Left ventricle myocardium superior (tissue), 1 donor: ENCODE measurements at places on chromosomes 11 and 22. TPM values are rescaled to one million over a fixed set of nuclear protein-coding genes. Genes with fewer than 3 reads are reported as not detected.

Gene OR56A1
- not detected for total RNA-seq

Gene APOBEC3B
- 0.55 TPM for total RNA-seq

Gene SCN2B
- 19.6 TPM for total RNA-seq

Gene LRRN4CL
- 3.4 TPM for total RNA-seq

Gene AIFM3
- 0.52 TPM for total RNA-seq

Gene OR8A1
- total RNA-seq, result not detected

Gene ANAPC15
- 51.7 TPM for total RNA-seq

Gene HEPN1
- not detected for total RNA-seq

Gene KRTAP5-11
- total RNA-seq, result not detected

Gene GVQW3
- total RNA-seq, result 2.3 TPM

Gene ANO9
- total RNA-seq, result 1.3 TPM

Gene ZNF214
- 0.84 TPM for total RNA-seq

Gene BET1L
- total RNA-seq, result 24.0 TPM

Gene P4HA3
- 0.17 TPM for total RNA-seq

Gene CD3D
- 1.6 TPM for total RNA-seq

Gene SLC22A8
- total RNA-seq, result not detected

Gene OPCML
- 0.37 TPM for total RNA-seq

Gene RELT
- total RNA-seq, result 1.8 TPM

Gene EMID1
- total RNA-seq, result 0.40 TPM

Gene TMEM123
- 75.9 TPM for total RNA-seq

Gene BEST1
- 1.1 TPM for total RNA-seq

Gene OR8J3
- not detected for total RNA-seq

Gene C11orf54
- total RNA-seq, result 36.4 TPM

Gene BCO2
- 137 TPM for total RNA-seq

Gene MIOX
- total RNA-seq, result not detected

Gene XKR3
- total RNA-seq, result not detected

Gene TMEM45B
- 0.10 TPM for total RNA-seq

Gene BTG4
- total RNA-seq, result not detected

Gene ADAMTS15
- total RNA-seq, result 34.4 TPM

Gene ACR
- not detected for total RNA-seq

Gene STK33
- total RNA-seq, result 22.4 TPM

Gene DNAJB7
- total RNA-seq, result not detected

Gene CD248
- total RNA-seq, result 11.1 TPM

Gene ARHGAP20
- 0.27 TPM for total RNA-seq

Gene MLC1
- total RNA-seq, result 0.10 TPM

Gene UCP3
- 11.9 TPM for total RNA-seq

Gene PRR33
- total RNA-seq, result 4.4 TPM

Gene CYTH4
- 6.2 TPM for total RNA-seq

Gene ST14
- 2.1 TPM for total RNA-seq

Gene JAML
- 4.5 TPM for total RNA-seq

Gene INS
- total RNA-seq, result not detected

Gene PAFAH1B2
- 51.4 TPM for total RNA-seq

Gene CRYBB2
- not detected for total RNA-seq
